ENCODE measurements at places on chromosomes 7 and 10.

- no peak overlapping the region for H3K27ac ChIP-seq
- no peak overlapping the region for H3K4me3 ChIP-seq
- DNase-seq, result no peak
- no peaks in the 10 kb centered on the region for H3K36me3 ChIP-seq
- H3K27me3 ChIP-seq, result no peaks in the 10 kb centered on the region
Observed at GRCh38 chr7:7861211-7861633, 107.4 kb upstream of the GLCCI1 start.

- no peak for DNase-seq
- H3K27ac ChIP-seq, result no peak overlapping the region
- H3K4me3 ChIP-seq, result no peak overlapping the region
- H3K4me1 ChIP-seq, result peaks cover 9% of the 10 kb centered on the region
- no peaks in the 10 kb centered on the region for H3K36me3 ChIP-seq
- H3K27me3 ChIP-seq, result no peaks in the 10 kb centered on the region
Observed at GRCh38 chr7:74373536-74373935, 80.2 kb upstream of the GTF2IRD1 start.

GRCh38 chr7:101803203-101804087, 14.0 kb upstream of the CUX1 start:
- H3K27ac ChIP-seq, result no peak overlapping the region
- H3K4me1 ChIP-seq, result no peaks in the 10 kb centered on the region
- DNase-seq, result no peak
- peaks cover 37% of the 10 kb centered on the region for H3K27me3 ChIP-seq

GRCh38 chr7:143408252-143408685, 387 bp downstream of the EPHA1 start:
- DNase-seq, result no peak
- H3K27ac ChIP-seq, result no peak overlapping the region
- peaks cover 13% of the 10 kb centered on the region for H3K27me3 ChIP-seq
- H3K36me3 ChIP-seq, result no peaks in the 10 kb centered on the region
- peaks cover 8% of the 10 kb centered on the region for H3K4me1 ChIP-seq
- H3K4me3 ChIP-seq, result peak overlapping the region; percentile 24

GRCh38 chr7:74587435-74588126, 69.9 kb upstream of the GTF2I start:
- no peak overlapping the region for H3K4me3 ChIP-seq
- no peaks in the 10 kb centered on the region for H3K27me3 ChIP-seq
- peaks cover 15% of the 10 kb centered on the region for H3K36me3 ChIP-seq
- peak overlapping the region; percentile 82 for H3K27ac ChIP-seq
- H3K4me1 ChIP-seq, result peaks cover 22% of the 10 kb centered on the region

GRCh38 chr10:132062641-132063390, 2.9 kb upstream of the JAKMIP3 start:
- H3K4me1 ChIP-seq, result peaks cover 4% of the 10 kb centered on the region
- no peaks in the 10 kb centered on the region for H3K27me3 ChIP-seq
- no peak overlapping the region for H3K4me3 ChIP-seq
- no peak overlapping the region for H3K27ac ChIP-seq

DNA sequence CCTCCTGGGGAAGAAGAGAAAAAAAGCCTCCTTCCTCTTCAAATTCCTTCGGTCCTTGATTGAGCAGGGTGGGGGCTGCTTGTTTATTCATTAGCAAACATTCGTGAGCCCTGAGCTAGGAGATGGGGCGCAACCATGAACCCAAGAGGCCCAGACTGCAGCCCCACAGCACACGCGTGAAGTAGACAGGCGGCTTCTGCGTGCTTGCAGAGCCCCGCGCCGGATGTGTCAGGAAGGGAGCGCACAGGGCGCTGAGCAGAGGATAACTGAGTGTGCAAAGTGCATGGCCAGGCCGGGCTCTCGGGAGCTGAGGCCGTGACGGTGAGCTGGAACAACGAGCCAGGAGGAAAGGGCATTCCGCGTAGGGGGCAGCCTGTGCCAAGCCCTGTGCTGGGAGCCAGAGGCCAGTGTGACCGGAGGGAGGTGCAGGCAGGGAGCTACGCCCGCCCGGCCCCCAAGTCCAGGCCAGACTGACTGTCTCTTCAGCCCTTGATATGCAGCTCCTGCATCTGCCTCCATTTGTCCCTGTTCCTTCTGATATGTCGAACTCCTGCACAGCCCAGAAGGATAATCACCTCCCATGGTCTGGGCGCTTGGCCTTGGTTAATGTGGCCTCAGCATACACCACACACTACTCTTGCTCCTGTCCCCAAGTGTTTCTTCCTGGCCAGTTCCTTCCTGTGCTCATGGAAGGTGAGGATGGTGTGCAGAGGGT, 4.6 kb downstream of the FOXL3 start:
- H3K27me3 ChIP-seq, result peaks cover 63% of the 10 kb centered on the region
- H3K36me3 ChIP-seq, result no peaks in the 10 kb centered on the region
- H3K4me1 ChIP-seq, result no peaks in the 10 kb centered on the region
- DNase-seq, result no peak
- H3K27ac ChIP-seq, result no peak overlapping the region

- H3K27ac ChIP-seq, result no peak overlapping the region
- H3K4me1 ChIP-seq, result no peaks in the 10 kb centered on the region
- no peak overlapping the region for H3K4me3 ChIP-seq
Observed at GRCh38 chr10:53140506-53140905, 367.9 kb upstream of the MBL2 start.

GRCh38 chr7:138000081-138000701, 1.7 kb downstream of the CREB3L2 start:
- DNase-seq, result peak; percentile 90
- peak overlapping the region; percentile 64 for H3K4me3 ChIP-seq
- H3K27ac ChIP-seq, result peak overlapping the region; percentile 91
- H3K36me3 ChIP-seq, result no peaks in the 10 kb centered on the region
- no peaks in the 10 kb centered on the region for H3K27me3 ChIP-seq

GRCh38 chr7:67313213-67313612, 316.6 kb downstream of the TYW1 start:
- no peak overlapping the region for H3K4me3 ChIP-seq
- DNase-seq, result no peak
- peaks cover 45% of the 10 kb centered on the region for H3K36me3 ChIP-seq

DNA sequence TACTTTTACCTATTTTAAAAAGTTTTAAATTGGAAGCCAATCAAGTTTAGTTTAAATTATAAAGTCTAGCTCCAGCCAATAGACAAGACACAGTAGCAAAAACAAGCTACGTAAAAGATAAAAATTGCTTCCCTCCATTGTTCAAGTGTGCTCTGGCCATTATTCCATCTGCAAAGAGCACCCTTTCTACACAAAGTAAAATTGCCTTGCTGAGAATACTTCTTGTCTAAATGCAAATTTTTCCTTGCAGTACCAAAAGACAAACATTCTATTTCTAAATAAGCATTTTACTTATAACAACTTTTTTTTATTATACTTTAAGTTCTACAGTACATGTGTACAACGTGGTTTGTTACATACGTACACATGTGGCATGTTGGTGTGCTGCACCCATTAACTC, 75.9 kb upstream of the ZNF746 start:
- no peaks in the 10 kb centered on the region for H3K4me1 ChIP-seq
- no peaks in the 10 kb centered on the region for H3K27me3 ChIP-seq
- no peaks in the 10 kb centered on the region for H3K36me3 ChIP-seq
- H3K27ac ChIP-seq, result no peak overlapping the region
- no peak overlapping the region for H3K4me3 ChIP-seq

DNA sequence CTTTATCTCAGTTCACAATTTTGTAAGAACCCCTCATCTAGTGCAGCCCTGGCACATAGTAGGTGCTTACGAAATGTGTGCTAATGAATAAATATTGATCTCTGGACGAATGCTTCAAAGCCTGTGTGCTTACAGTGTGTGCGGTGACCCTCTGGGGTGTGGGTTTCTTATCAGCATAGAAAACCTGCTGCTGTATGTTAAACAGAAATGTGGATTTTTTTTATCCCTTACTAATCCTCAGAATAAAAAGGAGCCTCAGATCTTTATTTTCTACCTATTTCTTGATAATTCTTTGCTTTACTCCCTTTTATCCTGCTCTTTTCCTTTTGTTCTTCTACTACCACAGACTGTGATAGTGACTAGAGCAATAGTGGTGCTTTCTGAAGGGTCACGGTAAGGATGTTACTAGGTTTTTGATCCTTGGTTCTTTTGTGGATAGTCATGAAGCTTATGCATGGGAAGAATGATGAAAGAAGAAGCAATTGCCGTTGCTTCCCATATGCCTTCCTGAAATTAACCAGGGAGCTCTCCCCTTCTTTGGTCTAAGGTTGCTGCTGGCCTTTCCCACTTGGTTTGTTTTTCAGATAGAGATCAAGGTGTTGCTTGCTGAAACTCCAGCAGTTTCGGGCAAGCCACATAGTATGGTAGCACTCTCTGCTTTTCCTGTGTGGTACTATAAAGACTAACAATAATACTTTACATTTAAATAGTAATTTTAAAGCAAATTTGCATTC, 44.7 kb downstream of the SPAG6 start:
- H3K4me1 ChIP-seq, result no peaks in the 10 kb centered on the region
- DNase-seq, result no peak
- H3K27ac ChIP-seq, result no peak overlapping the region
- H3K36me3 ChIP-seq, result no peaks in the 10 kb centered on the region
- H3K4me3 ChIP-seq, result no peak overlapping the region

GRCh38 chr7:8669501-8669851, 236.1 kb downstream of the NXPH1 start:
- H3K27me3 ChIP-seq, result no peaks in the 10 kb centered on the region
- no peaks in the 10 kb centered on the region for H3K4me1 ChIP-seq
- H3K27ac ChIP-seq, result no peak overlapping the region
- H3K36me3 ChIP-seq, result no peaks in the 10 kb centered on the region
